ENCODE measurements at places on chromosomes 3 and 15. TPM values are rescaled to one million over a fixed set of nuclear protein-coding genes. Genes with fewer than 3 reads are reported as not detected.

TMEM45A gene
- 14.8 TPM for total RNA-seq

OR5K2 gene
- total RNA-seq, result not detected

RHOV gene
- 0.15 TPM for total RNA-seq

PLA2G4E gene
- not detected for total RNA-seq

LMOD3 gene
- total RNA-seq, result not detected

OXTR gene
- 0.95 TPM for total RNA-seq

ARHGEF26 gene
- 6.3 TPM for total RNA-seq

ATP8B4 gene
- 0.18 TPM for total RNA-seq

ABHD6 gene
- total RNA-seq, result 5.7 TPM

SCG3 gene
- total RNA-seq, result not detected

SCAANT1 gene
- not detected for total RNA-seq

PLOD2 gene
- total RNA-seq, result 65.4 TPM

AADACL2 gene
- not detected for total RNA-seq

AMOTL2 gene
- total RNA-seq, result 11.5 TPM

A4GNT gene
- not detected for total RNA-seq

CTXN2 gene
- not detected for total RNA-seq

FSD2 gene
- total RNA-seq, result not detected

SYNPR gene
- total RNA-seq, result not detected

CYP8B1 gene
- 0.90 TPM for total RNA-seq

EBLN2 gene
- total RNA-seq, result 1.3 TPM

STRC gene
- 0.07 TPM for total RNA-seq

PPARG gene
- 14.4 TPM for total RNA-seq

GANC gene
- 21.0 TPM for total RNA-seq

SCN11A gene
- not detected for total RNA-seq

TMEM40 gene
- total RNA-seq, result not detected

CPA3 gene
- total RNA-seq, result not detected

CDHR4 gene
- total RNA-seq, result not detected

TMEM158 gene
- not detected for total RNA-seq

CHST2 gene
- total RNA-seq, result not detected

ZNF501 gene
- 2.8 TPM for total RNA-seq

C3orf62 gene
- total RNA-seq, result 1.6 TPM

CD200 gene
- not detected for total RNA-seq

UCN2 gene
- 0.13 TPM for total RNA-seq

UTS2B gene
- 0.46 TPM for total RNA-seq

CSPG4 gene
- total RNA-seq, result 0.04 TPM

ZNF660 gene
- 3.3 TPM for total RNA-seq

TM4SF1 gene
- 226 TPM for total RNA-seq
